ENCODE measurements at places on chromosomes 12 and 14.

DNA sequence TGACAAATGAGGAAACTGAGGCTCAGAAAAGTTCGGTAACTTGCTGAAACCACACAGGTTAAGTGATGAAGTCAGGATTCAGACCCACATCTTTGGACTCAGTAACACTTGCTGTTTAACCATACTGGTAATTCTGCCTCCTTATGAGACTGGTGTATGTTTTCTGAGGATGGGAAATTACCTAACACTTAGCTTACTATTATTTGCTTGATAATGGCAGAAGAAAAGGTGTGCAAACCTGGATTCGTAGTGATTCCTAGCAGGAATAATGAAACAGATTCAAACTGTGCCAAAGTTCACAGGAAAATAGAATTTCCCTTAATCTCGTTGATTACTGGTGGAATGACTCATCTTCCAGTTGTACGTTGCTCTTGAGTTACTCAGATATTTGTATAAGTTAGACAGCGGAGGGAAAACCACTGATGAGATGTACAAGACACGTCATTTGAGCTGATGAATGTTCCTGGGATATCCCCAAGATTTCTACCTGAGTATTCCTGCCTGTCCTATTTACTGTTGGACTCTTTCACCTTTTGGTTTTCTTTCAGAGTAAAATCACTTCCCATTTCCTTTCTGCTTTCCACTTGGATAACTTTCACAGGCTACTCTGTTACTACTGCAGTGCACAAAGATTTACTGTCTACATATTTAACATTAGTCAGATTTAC is 37.5 kb downstream of the PRORP start:
- no peak for DNase-seq

- no peak for DNase-seq
Observed at GRCh38 chr14:29528889-29529288, 398.8 kb downstream of the PRKD1 start.

DNA sequence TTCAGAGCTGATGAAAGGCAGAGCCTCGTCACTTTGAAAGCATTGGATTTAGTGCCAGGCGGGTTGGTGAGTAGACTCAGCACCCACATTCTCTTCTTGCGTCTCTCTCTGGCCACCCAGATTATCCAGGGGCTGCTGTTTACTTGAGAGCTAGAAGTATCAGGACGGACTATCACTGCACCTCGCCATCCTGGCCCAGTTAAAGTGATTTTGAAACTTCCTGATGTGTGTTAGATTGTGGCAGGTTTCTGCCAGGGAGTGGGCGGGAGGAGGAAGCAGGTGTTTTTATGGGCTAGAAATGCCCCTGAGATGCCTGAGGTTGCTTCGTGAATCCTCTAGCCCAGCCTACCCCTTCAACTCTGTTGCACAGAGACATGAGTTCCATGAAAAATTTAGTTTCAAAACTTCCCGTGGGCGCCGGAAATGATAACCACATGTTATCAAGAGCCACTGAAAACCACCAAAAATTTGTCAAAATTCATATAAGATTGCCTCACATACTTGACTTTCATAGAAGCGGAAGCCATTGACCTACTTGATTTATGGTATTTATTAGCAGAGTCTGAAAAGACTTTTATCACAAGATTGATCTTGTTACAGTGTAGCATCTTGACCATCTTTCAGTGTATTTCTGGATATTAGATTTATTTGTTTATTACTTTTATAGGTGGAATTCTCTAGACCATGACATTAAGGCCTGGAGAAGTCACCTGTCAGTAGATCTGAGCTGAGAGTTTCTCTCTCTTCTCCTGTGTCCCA is 466.0 kb downstream of the RAD51B start:
- DNase-seq = no peak

DNA sequence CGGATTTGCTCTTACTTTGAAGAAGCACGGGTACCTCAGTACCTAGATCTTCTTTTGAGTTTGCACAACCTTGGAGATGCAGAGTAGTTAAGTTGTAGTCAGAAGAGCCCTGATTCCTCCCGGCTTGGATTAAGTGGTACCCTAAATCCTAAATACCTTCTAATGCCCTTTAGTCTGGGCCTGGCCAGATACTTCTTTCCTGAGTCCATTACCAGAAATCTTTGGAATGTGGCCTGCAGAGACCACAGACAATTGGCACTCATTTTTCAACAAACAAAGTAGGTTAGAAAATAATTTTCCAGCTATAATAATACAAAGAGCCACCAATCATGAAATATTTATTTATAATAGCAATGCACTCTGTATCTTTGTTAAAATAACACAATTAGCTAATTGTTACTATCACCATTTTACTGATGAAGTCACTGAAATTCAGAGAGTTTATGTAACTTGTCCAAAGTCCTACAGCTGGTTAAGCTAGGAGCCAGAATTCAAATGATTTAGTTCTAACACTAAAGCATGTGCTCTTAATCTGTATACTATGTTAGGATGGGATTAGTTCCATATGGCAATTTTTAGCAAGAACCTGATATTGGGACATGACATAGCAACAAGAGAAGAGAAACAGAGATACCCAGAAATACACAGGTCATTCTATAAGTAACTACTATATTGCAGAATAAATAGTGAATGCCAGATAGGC is 132.1 kb upstream of the PDZRN4 start:
- no peak for DNase-seq

- peak; percentile 41 for DNase-seq
Observed at GRCh38 chr14:65879248-65880009, 466.9 kb downstream of the FUT8 start.

DNA sequence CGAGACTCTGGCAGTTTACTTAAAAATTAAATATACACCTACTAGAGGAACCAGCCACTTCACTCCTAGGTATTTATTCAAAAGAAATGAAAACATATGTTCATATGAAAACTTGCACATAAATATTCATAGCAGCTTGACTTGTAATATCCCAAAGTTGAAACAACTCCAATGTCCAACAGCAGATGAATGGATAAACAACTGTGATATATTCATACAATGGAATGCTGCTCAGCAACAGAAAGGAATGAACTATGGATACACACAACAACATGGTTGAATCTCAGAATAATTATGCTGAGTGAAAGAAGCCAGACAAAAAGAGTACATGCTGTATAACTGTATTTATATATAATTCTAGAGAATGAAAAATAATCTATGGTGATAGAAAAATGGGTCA is 53.4 kb upstream of the DACT1 start:
- DNase-seq = no peak

GRCh38 chr12:67471810-67472209 is 176.7 kb upstream of the DYRK2 start:
- no peak for DNase-seq

GRCh38 chr14:31241450-31242114 is 34.0 kb upstream of the HECTD1 start:
- DNase-seq = no peak

DNA sequence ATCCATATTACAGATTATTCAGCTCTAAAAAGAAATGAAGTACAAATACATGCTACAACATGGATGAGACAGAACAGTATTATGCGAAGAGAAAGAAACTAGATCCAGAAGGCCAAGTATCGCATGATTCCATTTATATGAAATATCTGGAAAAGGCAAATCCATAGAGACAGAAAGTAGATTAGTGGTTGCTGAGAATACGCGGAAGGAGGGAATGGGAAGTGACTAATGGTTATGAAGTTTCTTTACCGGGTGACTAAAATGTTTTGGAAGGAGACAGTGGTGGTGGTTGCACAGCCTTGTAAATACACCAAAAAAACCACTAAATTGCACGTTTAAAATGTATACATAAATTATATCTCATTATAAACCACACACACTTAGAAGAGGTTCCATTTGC is 12.5 kb downstream of the PRDM4 start:
- no peak for DNase-seq

DNA sequence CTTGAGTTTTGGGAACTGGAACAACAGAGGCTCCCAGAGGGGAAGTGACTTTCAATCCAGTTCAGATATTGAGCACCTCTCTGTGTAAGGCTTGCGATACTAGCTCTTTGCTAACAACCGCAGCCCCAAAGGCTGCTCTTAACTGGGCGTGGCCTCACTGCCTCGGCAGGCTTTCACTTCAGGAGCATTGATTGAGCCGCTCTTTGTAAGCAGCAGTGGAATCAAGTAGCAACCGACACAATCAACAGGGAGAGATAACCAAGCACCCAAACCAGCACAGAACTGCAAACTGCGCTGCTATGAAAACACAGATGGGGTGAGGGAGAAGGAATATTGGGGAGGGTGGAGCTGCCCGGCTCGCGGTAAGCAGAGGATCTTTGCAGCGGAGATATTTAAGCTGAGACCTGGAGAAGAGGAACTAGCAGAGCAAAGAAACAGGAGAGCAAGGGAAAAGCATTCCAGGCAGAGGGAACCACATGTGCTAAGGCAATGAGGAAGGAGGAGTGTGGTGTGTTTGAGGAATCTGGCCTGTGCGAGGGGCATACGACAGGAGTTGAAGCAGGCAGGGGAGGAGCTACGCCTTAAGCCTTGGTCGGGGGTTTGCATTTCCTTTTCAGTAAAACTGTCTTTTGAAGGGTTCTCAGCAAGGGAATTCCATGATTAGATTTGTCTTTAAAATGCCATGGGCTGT is 17.3 kb upstream of the YY1 start:
- DNase-seq = no peak

- DNase-seq = no peak
Observed at GRCh38 chr12:122984612-122985337, 4.3 kb downstream of the ARL6IP4 start.

- no peak for DNase-seq
Observed at GRCh38 chr14:49303946-49304516, 282.1 kb downstream of the RPS29 start.

GRCh38 chr14:105588236-105588860 is 62.0 kb downstream of the TMEM121 start:
- no peak for DNase-seq

DNA sequence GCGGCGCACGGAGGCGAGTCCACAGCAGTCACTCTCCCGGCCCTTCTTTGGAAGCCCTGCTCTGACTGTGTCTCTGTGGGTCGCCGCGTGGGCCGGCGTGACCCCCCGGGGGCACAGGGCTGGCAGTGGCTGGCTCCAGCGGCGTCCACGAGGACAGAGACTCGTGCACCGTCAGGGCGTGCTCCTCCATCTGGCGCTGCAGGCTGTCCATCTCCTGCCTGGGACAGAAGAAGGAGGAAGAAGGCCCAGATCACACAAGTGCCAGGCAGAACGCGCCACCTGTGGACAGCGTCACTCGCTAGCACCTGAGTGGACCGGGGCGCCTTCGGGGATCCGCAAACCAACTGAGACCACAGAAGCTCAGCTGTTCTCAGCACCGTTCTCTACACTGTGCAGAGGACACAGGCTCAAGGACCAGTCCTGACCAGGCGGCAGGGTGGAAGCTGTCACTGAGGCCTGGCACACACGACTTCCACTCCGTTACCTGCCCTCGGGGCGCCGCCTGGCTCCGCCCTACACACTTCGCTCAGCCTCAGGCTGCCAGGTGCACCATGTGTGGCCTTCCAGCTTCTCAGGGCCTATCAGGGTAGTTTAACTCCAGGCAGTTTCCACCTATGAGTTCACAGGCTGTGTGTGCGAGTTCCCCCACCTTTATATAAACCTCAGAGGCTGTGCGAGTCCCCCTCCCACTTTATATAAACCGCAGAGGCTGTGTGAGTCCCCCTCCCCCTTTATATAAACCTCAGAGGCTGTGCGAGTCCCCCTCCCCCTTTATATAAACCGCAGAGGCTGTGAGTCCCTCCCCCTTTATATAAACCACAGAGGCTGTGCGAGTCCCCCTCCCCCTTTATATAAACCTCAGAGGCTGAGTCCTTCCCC is 11.7 kb upstream of the ANKLE2 start:
- no peak for DNase-seq

- no peak for DNase-seq
Observed at GRCh38 chr12:67433385-67434175, 164.4 kb downstream of the CAND1 start.

GRCh38 chr12:46553911-46554310 is 181.3 kb upstream of the SLC38A2 start:
- DNase-seq = no peak

DNA sequence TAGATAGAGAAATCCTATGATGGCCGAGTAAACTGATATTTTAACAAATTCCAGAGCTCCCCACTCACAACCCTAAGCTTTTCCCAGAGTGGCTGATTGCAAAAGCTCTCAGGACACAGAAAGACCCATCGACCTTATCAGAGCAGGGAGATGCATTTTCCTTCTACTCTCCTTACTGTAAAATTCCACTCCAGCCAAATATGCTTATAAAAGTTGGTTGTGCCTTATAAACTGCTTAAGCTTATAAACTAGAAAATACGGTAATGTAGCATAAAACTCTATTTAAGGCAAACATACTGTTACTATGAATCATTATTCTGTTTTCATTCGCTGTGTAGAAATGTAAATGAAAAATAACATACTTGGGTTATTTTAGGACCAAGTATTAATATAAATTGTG is 41.6 kb upstream of the TRHDE start:
- no peak for DNase-seq

GRCh38 chr14:35406506-35407305 is 2.2 kb upstream of the NFKBIA start:
- DNase-seq = no peak

DNA sequence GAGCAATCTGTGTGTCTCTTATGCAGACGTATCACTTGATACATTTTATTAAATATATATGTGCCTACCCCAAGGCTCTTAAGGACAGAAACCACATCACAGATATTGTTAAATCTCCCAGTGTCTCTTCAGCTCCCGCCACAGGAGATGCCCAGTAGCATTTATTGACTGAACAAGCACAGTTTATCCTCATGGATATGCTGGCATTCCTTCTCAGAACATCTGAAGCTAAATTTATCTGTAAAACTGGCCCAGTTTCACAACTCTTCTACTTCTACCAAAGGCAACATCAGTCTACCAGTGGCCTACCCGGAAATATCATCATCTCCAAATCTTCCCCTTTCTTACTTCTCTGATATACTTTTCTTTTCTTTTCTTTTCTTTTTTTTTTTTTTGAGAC is 10.7 kb downstream of the APOLD1 start:
- no peak for DNase-seq

GRCh38 chr12:22180705-22181104 is 134.7 kb downstream of the CMAS start:
- DNase-seq = no peak

DNA sequence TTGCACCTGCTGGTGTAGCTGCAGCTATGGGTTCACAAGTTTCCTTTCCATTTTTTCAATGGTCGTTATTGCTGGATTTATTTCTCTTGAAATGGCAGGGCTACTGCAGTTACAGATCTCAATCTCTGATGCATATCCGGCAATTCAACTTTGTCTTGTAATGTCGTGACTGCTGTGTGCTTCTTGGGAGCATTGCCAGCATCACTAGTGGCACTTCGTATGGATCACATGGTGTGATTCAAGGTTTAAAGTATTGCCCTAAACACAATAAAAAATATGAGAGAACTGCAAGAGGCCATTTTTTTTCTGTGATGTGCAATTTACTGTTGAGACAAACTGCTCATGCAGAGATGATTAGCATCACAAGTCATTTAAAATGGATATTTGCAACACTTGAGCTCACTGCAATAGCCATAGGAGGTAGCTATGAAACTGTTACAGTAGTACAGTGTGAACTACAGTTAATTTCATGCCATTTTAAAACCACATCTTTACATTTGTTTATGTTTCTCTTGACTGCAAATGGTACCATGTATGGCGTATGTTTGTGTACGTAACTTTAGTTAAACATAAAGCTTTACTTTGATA is 217.4 kb upstream of the PDE3A start:
- no peak for DNase-seq

- no peak for DNase-seq
Observed at GRCh38 chr12:14768823-14769405, 34.4 kb downstream of the WBP11 start.

Measured in NK-92 treated with Interleukin-12 subunit alpha and Interleukin-12 subunit beta, amount 100 ng/mL, for 24 hours (cell line).